Regular cardiac myocyte (primary cell): ENCODE measurements at places on chromosomes 1 and 21. TPM values are rescaled to one million over a fixed set of nuclear protein-coding genes. Genes with fewer than 3 reads are reported as not detected.

The LSS gene
- 41.6 and 58.9 TPM in 2 replicates for total RNA-seq

The FCRL4 gene
- total RNA-seq = not detected in 2 replicates

The CR1L gene
- not detected in 2 replicates for total RNA-seq

The GBP6 gene
- under 0.01 TPM in 2 replicates for total RNA-seq

The LCK gene
- not detected in 2 replicates for total RNA-seq

The INSRR gene
- total RNA-seq = under 0.01 TPM in 1 of 2 replicates, not detected in the other

The KIF17 gene
- 1.3 and 5.1 TPM in 2 replicates for total RNA-seq

The TP73 gene
- total RNA-seq = not detected in 2 replicates

The HSD3B2 gene
- not detected in 2 replicates for total RNA-seq

The MCOLN2 gene
- 2.8 TPM in 1 of 2 replicates, not detected in the other for total RNA-seq
